ENCODE measurements at places on chromosomes 3 and 15.

- no peak for DNase-seq
Measured at GRCh38 chr3:130389743-130390478, 44.4 kb downstream of the COL6A5 start.

DNA sequence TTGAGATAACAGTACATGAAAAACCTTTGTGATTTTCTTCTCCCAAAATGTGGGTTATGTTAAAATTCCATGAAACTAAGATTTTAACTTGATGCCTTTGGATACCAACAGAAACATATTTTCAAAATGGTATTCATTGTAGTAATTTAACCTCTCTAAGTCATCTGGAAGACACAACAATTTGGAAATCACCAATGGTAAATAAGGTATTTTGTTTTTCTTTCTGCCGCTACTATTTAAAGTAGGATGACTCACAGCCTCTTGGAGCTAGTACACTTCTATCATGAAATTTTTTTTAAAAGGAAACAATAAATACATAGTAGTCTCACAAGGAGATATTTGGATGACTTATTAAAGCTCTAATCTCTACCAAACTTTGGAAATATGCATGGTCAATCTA, 291.6 kb upstream of the VEPH1 start:
- DNase-seq, result peak; percentile 67

- no peak for DNase-seq
Measured at GRCh38 chr3:97987306-97987705, 15.1 kb upstream of the RIOX2 start.

GRCh38 chr3:48058091-48058490, 41.9 kb upstream of the MAP4 start:
- DNase-seq, result no peak

DNA sequence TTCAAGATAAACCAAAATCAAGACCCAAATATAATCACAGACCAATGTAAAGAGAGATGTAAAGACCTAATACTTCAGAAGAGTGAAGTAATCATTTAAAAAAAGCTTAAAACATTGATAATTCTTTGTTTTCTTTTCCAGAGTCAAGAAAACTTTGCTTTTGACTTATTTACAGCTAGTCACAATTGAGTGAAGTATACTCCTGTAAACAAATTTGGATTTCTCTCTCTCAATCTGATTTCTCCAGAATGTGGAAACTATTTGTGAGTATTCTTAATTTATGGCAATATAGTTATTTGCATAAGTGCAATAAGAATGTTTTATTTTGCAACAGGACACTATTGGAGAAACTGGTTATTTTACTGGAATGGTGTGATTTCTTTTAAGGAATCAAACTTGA, 43.7 kb upstream of the ZBTB20 start:
- no peak for DNase-seq

DNA sequence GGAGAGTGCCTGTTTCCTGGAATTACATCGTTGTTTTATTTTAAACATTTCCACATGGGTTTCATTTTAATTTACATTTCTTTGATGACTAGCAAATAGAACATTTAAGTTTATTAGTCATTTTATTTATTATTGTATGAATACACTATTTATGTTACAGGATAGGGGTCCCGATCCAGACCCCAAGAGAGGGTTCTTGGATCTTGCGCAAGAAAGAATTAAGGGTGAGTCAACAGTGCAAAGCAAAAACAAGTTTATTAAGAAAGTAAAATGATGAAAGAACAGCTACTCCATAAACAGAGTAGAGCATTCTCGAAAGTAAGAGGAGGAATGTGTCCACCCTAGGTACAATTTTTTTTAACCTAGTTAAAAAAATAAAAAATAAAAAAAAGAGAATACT, 539.5 kb downstream of the NAALADL2 start:
- peak; percentile 42 for DNase-seq

- no peak for DNase-seq
Measured at GRCh38 chr3:112304611-112305010, 10.6 kb upstream of the SLC9C1 start.

- no peak for DNase-seq
Measured at GRCh38 chr15:49063402-49064280, 17.4 kb upstream of the SECISBP2L start.

DNA sequence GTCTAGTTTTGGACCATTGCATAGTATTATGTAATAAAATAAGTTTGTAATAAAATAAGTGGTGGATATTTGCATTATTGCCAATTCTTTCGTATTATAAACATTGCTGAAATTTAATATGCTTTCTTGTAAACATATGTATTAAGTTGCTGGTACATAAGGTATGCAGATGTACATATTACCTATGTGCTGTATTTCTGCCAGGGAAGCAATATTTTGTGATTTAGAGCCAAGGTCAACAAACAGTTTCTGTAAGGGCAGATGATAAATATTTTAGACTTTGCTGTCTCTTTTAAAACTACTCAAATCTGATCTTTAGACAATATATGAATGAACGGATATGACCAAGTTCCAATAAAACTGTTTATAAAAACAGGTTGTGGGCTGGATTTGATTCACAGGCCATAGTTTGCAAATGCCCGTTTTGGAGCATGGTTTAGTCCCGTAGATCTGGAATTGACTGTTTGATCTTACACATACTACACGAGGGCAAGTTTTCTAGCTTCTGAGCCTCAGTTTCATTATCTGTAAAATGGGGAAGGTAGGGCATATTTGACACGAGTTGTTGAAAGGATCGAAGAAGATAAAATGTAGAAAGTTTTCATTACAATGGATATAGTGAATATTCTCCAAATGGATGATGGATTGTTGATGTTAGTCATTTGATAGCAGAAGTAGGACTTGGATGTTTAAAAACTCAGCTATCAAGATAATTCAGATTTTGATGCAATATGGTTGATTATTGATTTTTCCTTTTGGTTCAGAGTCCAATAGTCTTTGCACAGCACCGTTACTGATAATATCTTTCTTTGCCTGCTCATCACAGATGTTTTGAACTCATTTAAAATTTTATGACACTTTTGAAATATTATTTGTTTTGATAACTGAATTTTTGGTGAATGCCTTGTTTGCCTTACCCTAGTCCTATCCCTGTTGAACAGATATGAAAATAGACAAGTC, 394.6 kb downstream of the FEZF2 start:
- DNase-seq, result no peak

- no peak for DNase-seq
Measured at GRCh38 chr15:80957976-80958375, 31.6 kb downstream of the MESD start.

All from fibroblast of skin of scalp (primary cell).